ENCODE measurements at places on chromosomes 7 and 10.

DNA sequence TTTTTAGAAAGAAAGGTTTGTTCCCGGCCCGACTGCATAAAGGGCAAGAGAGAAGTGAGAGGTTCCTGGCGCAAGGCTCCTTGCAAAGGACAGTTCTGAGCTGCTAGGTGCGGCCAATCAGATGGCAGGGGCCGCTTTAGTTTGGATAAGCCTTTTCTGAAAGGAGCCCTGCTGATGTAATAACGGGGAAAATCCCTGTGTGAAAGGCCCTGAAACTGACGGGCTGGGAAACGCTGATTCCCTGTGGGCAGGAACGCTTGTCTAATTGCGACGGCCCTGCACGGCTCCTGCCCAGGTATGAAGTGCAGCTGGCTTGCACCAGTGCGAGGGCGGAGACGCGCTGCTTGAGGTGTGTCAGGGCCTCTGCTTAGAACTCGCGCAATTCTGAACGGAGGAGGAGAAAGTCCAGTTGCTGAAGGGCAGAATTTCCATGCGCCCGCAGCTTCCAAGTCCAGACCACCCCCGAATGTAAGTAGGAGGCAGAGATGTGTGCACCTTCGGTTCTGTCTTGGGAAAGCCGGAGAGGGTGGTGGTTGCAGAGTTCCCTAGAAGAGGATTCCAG, 30.5 kb downstream of the TACC2 start:
- no peak for DNase-seq

- DNase-seq: no peak
Observed at GRCh38 chr7:154931906-154932305, 71.0 kb downstream of the PAXIP1 start.

GRCh38 chr7:87404674-87405073, 59.2 kb downstream of the CROT start:
- DNase-seq: no peak

GRCh38 chr7:110386913-110387312, 704.0 kb upstream of the LRRN3 start:
- no peak for DNase-seq

- DNase-seq: no peak
Observed at GRCh38 chr10:2920637-2921036, 146.7 kb upstream of the PFKP start.

DNA sequence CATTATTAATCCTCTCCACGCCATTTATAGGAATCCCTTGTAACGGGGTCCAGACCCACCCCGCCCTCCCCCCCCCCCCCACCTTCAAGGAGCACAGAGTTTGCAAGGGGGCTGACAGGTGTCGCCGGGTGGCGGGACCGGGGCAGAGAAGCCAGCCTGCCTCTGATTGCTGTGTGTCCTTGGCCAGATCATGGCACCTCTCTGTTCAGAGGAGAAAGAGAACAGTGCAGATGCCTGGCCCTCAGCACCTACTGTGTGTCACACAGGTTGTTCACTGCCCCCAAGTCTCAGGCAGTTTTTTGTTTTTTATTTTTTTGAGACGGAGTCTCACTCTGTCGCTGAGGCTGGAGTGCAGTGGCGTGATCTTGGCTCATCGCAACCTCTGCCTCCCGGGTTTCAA, 5.4 kb upstream of the MICALL2 start:
- DNase-seq: no peak

Measured in suppressor macrophage (primary cell).